Stimulated activated CD8-positive, alpha-beta memory T cell treated with anti-CD3 and anti-CD28 coated beads, Interleukin-4, amount 100 ng/mL, for 1 hour (primary cell): ENCODE measurements at places on chromosomes 7 and 10.

- no peak for DNase-seq
Observed at GRCh38 chr7:94231305-94231704, 163.4 kb upstream of the COL1A2 start.

GRCh38 chr7:37372750-37373149, 75.9 kb downstream of the ELMO1 start:
- DNase-seq: no peak

- no peak for DNase-seq
Observed at GRCh38 chr10:4652111-4653010, 173.6 kb upstream of the AKR1E2 start.

- DNase-seq: no peak
Observed at GRCh38 chr10:50501924-50502452, 121.8 kb downstream of the SGMS1 start.

DNA sequence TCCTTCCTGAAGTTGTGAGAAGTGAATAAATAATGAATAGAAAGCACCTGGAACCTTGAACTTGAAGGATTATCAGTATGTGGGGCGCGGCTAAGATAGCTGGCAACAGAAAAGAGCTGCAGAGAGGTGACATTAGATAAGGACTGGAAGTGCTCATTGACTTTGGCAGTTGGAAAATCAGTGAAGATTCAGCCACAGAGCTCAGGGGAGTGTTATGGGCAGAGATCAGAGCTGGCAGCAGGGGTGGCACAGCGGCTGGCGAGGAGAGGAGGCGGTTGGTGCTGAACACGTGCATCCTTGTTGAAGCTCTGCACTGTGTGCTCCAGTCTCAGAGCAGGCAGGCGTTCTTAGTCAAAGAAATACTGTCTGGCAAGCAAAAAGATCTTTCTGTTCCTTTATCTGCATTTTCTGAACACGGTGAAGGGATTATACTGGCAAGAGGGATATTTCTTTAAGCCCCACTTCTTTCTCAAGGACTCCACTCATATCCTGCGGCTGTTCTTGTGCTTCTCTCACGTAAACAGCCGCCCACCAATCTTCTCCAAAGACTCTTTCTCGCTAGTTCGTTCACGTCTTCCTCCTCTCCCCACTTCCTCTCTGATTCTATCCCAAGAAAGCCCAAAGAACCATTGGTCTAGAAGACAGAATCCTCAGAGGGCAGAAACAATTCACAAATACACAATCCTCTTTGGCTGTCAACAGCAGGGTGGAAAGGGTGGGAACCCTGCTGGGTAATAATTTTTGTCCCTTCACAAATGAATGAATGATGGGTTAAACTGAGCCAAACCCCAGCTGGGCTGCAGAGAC, 38.6 kb upstream of the ADD3 start:
- no peak for DNase-seq

- no peak for DNase-seq
Observed at GRCh38 chr7:53768186-53768585, 732.8 kb downstream of the POM121L12 start.
